ENCODE measurements at places on chromosomes 3 and 15.
A peak's percentile ranks its signal among the peaks of the same experiment; 100 is the strongest.

- DNase-seq, result peak; percentile 65
These were observed 140.2 kb downstream of the ITPR1 start for GRCh38 chr3:4633078-4634004.

GRCh38 chr3:42502429-42503250, at the start of gene VIPR1:
TSS of gene VIPR1 (plus strand) at chr3:42502643. CDS start at chr3:42502736, 93 bp downstream.
- DNase-seq, result no peak

- no peak for DNase-seq
These were observed 15.1 kb downstream of the EHD4 start for GRCh38 chr15:41957021-41957897.

DNA sequence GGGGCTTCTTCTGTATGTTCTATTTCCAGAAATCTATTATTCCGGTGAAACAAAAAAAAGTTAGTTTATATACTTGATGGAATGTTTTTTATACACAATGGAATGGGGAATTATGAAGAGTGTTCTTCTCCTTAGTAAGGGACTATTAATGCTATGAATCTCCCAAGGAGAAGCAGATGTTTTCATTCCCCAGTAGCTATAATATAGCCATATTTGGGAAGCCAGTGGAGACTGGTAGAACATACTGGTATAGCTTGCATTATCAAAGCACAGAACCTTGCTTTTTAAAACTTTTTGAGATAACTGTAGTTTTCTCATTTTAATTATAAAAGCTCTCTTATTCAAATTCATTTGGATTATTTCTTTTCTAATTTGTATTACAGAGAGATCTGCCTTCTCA, 38.3 kb downstream of the ADGRG7 start:
- DNase-seq, result no peak

DNA sequence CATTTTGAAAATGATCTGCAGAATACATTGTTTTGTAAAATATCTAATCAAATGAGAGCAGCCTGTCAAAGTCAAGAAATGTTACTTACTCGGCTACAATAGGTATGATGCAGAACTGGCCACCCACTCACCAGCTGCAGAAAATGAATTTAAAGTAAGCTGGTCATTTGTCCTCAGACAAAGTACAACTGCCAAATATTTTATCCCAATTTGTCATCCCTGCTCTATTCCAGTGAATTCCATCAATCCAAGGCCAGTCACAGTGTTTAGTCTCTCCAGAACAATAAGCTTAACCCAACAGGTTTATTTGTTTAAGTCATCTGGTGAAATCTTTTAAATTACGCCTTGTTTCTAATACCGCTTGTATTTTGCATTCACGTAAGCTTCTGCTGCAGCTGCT, 46.6 kb upstream of the TCF12 start:
- no peak for DNase-seq

DNA sequence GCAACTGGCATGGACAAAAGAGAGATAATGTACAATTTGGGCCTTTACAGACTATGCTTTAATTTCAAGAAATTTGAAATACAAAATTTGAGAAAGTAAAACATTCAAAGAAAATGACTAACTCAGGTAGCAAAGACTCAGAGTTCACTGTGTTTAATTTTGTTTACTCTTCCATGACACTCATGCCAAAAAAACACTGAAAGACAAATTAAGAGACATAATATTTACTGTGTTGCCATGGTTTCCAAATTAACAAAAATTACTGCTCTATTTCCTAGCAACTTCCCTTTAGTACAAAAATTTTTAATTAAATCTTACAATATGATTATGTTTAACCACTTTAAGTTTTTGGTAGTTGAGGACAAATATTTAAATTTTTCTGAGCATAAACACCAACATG, 29.6 kb downstream of the LRRFIP2 start:
- DNase-seq, result no peak

GRCh38 chr15:29795610-29796009, 26.7 kb downstream of the TJP1 start:
- DNase-seq, result no peak

DNA sequence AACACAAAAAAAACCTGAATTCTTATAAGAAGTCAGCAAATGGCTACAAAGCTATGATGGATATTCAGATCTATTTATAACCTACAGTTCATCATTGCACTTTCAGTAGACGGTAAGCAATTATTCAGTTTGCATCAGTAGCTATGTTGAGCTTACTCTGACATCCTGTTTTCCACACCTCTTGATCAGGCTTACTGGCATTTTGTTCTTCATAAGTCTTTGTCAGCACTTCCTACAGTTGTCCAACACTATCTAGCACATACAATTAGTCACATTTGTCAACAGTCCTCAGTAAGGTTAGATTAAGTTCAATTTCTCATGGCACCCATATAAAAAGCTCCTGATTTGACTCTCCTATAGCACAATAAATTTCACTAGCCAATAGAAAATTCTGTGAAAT, 71.2 kb upstream of the ST3GAL6 start:
- DNase-seq, result no peak

DNA sequence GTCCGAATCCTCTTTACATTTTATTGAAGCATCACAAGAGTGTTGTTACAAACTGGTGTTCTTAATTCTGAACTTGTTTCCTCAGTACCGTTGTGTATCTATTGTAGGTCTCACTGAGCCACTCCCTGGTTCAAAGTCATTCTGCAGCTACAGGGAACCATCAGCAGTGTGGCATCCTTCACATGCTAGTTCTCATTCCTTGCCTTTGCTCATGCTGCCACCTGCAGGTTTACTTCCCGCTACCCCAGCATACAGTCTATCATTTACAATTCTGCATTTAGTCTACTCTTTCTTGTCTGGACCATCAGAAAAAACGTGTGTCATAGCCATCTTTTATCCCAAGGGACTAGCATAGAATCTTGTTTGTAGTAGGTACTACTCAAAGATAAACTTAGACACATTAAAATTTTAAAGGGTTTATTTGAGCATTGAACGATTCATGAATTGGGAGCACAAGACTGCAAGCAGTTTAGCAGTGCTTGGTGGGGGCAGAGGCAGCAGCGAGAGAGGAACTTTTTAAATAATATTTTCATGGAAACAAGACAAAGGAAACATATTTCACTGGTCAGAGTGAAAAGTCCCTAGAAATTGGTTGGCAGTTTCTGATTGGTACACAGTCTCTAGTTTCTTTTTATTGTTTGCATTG, 402.1 kb downstream of the CADM2 start:
- peak; percentile 36 for DNase-seq

GRCh38 chr3:36663666-36664291, 100.6 kb downstream of the DCLK3 start:
- no peak for DNase-seq

GRCh38 chr3:43411429-43411828, 125.1 kb downstream of the SNRK start:
- DNase-seq, result no peak

GRCh38 chr15:26894181-26894580, 27.3 kb downstream of the GABRA5 start:
- DNase-seq, result no peak

- no peak for DNase-seq
These were observed 215.9 kb upstream of the PEX5L start for GRCh38 chr3:180252683-180253082.

- no peak for DNase-seq
These were observed 121.4 kb downstream of the KLF13 start for GRCh38 chr15:31447931-31448634.
